ENCODE measurements at places on chromosomes 4 and X.

GRCh38 chr4:8856835-8857621, 14.6 kb downstream of the HMX1 start:
- DNase-seq = no peak

DNA sequence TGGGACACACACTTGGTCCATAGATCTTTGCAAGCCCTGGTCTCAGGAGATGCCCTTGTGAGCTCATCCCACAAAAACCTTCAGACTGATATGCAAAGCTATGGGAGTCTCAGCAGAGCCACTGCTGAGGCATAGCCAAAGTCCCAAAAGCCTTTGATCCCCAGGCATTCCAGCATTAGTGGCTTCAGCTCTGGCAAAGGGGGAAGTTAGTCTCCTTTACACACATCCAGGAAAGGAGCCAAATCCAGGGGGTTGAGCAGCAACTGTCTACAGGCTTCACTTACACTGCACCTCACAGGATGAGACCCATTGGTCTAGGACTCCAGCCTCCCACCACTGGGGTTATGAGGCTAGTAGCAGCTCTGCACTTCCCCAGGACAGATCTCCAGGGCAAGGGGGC, 14.0 kb downstream of the PF4 start:
- no peak for DNase-seq

GRCh38 chrX:530726-531610, 99.6 kb upstream of the SHOX start:
- DNase-seq = no peak

- no peak for DNase-seq
These were observed 4.7 kb downstream of the RAP2C start for GRCh38 chrX:132214518-132214917.
